ENCODE measurements at places on chromosomes 2 and 18.

DNA sequence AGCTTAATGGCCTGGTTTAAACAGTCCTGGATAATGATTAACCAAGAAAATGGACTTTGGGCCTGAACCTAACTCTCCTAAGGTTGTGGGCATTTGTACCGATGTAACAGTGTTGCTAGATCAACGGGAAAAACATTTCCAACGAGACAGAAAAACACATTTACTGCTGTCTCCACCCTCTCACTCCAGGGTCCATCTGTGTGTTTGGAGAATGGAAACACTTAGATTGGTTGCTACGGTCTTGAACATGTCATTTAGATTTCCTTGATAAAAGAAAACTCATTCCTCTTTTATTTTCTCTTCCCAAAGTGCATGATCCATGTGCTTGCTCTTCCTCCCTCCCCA, 88.0 kb downstream of the SOCS6 start:
- DNase-seq, result no peak

DNA sequence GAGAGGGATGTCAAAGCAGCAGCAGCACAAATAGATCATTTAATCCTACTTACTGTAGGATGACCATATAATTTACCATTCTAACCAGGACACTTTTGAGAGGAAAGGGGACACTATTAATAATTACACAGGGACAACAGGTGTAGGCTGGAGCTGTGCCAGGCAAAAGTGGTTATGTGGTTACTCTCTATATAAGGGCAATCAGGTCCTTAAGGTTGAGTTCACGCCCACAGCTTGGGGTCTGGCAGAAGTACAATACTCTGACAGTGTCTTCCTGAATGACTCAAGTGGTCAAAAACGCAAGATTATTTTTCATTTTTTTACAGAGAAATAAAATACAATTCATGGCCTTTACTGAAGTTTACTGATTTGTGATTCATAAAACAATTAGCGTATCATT, 2.8 kb downstream of the PREPL start:
- peak; percentile 24 for DNase-seq

DNA sequence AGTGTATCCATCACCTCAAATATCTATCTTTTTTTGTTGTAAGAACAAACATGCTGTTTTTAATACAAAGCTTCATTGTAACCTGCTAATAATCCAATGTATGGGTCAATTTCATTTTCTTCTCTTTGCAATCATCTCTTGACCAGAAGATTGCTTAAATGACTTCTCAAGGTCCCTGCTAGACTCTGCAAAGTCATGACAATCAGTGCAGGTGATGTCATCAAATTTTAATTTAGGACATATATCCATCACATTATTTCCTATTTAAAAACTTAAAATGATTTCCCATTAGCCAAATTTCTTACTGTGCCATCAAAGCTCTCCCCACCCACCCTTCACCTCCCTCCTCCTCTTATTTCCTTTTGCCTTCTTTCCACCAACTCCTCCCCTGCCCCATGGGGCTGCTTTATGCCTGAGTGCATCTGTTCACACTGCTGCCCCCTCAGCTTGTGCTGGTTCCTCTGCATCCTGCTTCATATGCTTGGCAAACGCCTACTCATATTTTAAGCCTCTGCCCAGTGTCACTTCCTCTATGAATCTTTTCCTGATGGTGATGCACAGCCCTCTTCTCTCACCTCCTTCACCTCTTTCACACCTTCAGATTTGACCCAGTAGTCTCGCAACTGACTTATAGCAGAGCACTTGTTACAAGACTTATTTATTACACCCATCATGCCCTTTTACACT, 20.3 kb downstream of the PLEK start:
- peak; percentile 13 for DNase-seq

DNA sequence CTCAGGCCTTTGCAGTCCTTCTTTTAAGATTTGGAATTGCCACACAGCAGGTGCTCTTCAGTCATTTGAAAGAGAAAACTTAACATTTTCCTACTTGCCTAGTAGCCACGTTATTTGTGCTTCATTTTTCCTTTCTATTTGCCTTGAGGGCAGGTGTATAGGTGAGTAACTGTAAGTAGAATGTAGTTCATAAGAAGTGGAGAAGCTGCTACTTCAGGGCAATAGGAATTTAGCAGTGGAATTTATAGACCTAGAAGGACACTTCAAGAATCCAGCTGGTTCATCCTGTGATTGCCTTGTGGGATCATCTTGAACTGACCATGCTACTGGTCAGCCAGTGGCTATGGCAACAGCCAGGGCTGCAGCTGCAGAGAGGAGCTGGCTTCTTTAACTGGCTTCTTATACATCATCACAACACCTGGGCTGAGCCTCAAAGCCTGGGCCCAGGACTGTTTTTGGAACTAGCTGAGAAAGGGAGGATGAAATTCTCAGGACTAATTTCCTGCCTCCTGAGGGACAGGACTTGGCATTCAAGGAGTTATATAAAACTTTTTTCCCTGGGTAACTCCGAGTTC, 5.1 kb upstream of the LANCL1 start:
- no peak for DNase-seq

DNA sequence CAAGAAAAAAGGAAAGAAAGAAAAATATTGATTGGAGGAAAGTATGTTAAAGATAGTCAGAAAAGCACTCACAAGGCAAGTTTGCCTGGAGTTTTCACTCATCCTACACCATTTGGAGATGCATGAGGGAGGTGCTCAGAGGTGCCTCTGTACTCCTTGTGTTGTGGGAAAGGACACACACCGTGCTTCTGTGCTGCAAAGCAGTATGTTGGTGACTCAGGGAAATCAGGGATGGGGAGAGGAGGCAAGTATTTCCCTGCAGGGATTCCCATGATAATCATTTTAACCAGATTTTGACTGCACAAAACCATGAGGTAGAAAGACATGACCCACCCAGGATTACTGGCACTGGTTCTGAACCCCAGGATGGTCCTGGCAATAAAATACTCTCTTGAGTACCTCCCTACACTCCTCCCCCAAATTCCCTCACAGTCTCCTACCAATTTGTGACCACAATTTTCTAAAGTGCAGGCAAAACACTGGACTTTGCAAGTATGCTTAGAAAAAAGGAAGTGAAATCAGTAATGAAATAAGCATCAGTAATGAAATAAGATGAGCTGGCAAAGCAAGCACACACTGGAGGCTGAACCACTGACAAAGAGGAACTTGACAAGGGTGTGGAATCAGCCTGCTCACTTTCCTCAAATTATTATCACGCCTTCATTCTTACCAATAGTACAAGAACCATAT, 155.5 kb upstream of the ACVR2A start:
- no peak for DNase-seq

GRCh38 chr2:11945139-11946126, 199.0 kb downstream of the LPIN1 start:
- DNase-seq, result no peak

- no peak for DNase-seq
Observed at GRCh38 chr18:9130806-9131205, 5.8 kb upstream of the ANKRD12 start.

DNA sequence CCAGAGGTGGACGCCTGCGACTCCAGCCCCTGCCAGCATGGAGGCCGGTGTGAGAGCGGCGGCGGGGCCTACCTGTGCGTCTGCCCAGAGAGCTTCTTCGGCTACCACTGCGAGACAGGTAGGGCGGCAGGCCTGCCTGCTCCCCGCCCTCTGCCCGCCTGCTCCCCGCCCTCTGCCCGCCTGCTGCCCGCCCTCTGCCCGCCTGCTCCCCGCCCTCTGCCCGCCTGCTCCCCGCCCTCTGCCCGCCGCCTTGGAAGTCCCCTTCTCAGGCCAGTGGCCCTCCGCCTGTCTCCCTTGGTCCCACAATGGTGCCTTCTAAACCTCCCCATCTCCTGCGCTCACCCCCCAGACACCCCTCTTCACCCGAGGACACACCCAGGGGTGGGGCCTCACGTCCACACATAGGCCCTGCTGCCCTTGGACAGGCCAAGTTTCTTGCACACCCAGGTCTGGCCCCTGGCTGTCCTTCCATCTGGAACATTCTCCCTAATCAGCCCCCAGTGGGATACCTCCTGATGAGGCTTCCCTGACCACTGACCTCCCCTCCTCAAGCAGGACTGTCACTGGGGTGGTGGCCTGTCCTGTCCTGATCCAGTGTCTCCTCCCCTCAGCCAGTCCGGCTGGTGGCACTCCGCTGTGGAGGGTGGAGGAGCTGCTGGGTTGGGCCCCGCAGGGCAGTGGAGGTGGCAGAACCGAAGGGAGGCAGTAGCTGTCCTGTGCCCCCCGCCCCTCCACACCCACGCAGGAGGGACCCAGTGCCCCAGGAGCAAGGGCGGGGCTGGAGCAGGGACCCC, 37.9 kb downstream of the MTERF4 start:
- peak; percentile 25 for DNase-seq

DNA sequence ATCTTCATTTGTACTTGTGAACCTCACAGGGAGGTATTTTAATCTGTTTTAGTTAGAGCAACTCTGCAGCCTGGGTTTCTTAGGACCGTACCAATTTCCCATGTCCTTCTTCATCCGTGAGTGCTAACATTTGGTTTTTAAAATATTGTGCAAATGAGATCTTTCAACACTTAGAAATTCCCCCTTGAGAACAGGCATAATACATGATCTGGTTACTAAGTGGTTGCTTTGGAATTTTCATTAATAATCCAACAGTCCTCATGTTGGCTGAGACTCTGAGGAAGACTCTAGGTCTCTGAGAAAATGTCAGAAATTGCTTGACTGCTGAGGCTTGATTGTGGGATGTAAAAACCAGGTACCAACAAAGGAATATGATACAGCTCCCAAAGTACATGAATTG, 125.6 kb upstream of the CDCA7 start:
- DNase-seq, result no peak

GRCh38 chr2:105866216-105867185, 121.8 kb downstream of the NCK2 start:
- no peak for DNase-seq

DNA sequence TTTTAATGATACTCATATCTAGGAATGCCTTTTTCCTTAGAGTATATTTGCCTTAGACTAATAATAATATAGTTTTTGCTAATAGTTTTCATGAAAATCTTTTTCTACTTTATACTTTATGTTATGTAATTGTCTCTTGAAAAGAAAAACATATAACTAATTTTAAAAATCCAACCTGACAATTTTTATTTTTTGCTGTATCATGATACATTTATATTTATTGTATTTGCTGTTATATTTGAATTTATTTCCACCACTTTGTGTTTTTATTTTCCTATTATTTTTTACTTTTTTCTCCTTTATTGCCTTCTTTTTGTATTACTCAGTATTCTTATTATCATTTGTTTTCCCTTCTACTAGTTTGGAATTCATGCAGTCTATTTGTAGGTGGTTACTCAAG, 85.4 kb downstream of the MBD5 start:
- no peak for DNase-seq

DNA sequence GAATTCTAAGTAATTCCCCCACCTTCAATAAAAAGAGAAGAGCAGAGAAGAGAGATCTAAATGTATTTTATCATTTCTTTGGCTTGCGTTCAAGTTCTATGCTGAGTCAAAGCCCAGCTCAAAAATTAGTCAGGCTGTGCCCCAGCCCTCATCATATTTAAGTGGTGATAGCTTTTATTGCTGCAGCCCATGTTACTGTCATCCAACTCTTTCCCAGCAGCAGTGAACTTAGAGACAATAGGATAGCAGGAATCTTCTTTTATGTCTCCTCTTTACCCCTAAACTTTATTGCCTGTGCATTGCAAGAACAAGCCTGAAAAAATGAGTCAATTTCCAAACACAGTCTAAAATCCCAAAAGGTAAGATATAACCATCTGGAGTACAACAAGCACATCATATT, 1599.3 kb upstream of the PIK3C3 start:
- DNase-seq, result no peak

GRCh38 chr2:47950340-47951301, 44.3 kb upstream of the FBXO11 start:
- no peak for DNase-seq

DNA sequence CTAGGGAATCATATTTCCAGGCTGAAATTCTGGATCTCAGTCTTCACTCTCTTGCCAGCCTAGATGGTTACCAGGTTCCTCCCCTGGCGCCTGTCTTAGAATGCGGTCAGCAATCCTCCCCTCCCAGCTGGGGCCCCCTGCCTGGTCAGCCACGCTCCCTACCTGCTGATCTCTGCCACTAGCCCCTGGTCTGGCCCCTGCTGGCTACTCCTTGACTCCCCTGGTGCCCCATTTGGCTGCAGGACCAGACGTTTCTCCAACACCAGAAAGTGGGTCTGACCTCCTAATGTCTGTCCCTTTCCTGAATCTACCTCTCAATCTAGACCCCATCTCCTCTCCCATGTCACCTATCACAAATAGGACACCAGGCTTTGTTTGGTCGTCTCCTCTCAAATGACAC, 432.0 kb upstream of the SMIM21 start:
- no peak for DNase-seq

DNA sequence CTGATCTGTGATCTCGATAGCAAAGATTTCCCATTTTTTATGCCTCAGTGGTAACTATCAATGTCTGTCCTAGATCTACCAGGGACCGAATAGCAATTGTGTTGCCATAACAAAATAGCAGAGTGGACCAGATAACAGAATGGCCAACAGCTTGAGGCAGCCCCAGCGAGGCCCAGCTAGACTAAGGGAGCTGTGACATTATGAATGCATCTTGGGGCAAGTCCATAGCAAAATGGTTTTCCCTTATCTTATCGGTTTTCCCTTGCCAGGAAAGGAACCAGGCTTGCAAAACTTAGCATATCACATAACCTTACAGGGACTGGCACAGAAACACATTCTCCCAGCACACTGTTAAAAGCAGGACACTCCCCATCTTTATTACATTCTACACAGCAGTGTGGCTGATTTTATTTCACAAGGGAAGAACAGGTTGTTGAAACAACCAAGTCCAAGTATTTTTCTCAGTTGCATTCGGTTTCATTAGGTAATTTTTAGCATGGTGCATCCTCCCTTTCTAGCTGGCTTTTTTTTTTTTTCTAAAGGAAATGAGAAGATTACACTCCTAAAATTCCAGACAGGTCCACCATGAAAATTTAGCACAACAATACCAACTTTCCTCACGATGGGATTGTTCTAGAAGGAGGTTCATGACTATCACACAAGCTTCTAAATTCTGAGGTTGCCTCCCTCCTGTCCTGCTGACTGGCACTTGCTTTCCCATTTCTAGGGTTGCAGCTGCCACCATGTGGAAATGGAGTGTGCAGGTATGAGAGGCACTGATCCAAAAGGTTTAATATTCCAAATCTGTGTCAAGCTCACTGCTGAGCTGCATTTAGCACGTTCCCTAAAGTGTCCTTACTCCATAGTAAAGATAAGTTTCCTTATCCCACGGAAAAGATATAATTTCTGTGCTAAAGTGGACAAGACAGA, 97.0 kb upstream of the SLC35G4 start:
- no peak for DNase-seq

GRCh38 chr2:222393733-222394267, 30.5 kb upstream of the SGPP2 start:
- no peak for DNase-seq

- DNase-seq, result no peak
Observed at GRCh38 chr18:13541621-13542519, 184.5 kb downstream of the FAM210A start.

DNA sequence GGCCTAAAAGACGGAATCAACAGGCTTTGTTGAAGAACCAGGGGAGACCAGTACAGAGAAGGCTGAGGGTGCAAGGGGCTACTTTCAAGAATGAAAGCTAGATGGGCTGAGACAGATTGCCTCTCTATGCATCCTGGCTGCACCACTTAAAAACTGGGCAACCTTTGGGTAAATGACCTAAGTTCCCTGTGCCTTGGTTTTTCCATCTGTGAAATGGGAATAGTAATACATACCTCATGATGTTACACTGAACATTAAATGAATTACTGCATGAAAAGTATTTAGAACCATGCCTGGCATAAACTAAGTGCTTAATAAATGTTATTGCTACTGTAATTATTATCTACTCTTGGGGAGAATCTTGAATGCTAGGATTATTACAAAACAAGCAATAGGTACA, 106.5 kb downstream of the PRKCE start:
- DNase-seq, result no peak

- no peak for DNase-seq
Observed at GRCh38 chr2:209864716-209865295, 93.2 kb downstream of the UNC80 start.
